ENCODE measurements at places on chromosomes 6 and 20.
A peak's percentile ranks its signal among the peaks of the same experiment; 100 is the strongest.

GRCh38 chr6:111710439-111710838 is 104.8 kb upstream of the TRAF3IP2 start:
- no peak for DNase-seq

DNA sequence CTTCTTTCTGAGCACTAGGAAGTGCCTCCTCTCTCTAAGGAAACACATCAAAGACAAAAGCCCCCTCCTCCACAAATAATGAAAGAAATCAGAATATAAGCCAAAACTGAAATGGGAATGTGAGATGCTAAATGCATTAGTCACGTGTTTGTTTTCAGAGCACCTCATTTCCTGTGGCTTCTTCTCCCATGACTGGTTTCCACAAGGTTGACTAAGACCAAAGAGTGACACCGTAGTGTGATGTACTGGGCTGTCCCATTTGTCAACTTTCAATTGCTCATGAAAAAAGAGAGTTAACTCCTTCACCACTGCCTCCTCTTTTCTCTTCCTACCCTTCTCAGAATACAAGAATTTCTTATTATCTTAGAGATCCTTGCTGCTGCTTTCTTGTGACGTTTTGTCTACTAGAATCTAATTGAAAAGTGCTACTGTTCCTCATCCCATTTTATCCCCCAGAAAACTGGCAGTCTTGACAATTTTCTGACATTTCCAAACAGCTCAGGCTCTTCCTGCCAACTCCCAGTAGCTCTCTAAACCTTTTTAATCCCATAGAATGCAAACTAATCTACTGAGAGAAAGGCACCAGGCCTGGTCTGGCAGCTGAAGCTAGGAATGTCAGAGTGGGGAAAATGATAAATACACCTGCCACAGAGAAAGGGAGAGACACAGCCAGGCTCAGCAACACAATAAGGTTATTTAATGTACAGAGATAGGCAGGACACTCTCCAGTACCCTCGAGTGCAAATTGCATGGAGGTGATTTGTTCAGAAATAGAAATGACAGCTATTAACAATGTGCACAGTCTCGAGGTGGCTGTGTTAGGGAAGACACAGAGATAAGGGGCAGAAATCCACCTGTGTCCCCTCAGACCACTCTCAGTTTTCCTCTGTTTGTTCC is 671.7 kb upstream of the NRSN1 start:
- no peak for DNase-seq

DNA sequence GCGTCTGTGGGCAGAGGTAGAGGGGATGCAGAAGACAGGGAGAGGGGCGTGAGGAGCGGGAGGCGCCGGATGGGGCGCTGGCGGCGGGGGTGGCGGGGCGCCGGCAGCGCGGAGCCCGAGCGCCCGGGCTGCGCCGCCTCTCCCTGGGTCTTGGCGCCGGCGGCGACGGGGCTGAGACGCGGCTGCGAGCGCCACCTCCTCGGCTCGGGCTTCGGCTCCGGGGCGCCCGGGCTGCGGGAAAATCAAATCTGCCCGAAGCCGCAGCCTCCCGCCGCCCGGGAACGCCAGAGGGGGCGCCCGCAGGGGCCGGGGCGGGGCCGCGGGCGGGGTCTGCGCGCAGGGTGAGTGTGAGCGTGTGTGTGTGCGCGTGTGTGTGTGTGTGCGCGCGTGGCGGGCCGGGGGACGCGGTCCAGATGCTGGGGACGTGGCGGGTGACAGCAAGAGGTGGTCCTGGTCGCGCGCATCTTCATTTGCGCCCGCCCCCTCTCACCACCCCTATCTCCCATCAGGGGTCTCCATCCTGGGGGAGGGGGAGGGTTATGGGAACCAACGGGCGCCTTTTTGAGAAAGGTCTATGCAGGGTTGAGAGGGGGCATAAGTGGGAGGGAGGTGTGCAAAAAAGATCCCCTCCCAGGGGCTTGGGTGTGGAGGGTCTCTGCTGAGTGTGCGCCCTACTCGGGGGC is 646 bp upstream of the CPNE5 start:
- peak; percentile 61 for DNase-seq

DNA sequence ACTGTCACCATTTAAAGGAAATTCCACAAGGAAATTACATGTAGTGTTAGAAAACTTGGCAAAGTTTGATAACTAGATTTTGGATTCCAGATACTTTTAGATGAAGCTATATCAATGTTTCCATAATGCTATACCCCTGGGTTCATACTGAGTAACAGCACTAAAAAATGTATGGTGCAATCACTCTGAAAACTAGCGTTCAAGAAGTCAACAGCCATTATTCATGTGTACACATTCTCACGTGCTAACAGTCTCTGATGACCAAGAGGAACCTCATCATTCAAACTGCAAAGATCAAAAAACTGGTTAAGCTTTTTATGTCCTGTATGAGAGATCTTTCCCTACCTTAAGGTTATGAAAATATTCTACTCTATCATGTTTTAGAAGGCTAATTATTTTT is 197.6 kb downstream of the GMDS start:
- no peak for DNase-seq

- DNase-seq: no peak
Measured at GRCh38 chr6:140437619-140438345, 1063.3 kb upstream of the CITED2 start.

- DNase-seq: no peak
Measured at GRCh38 chr20:47009784-47010183, 115.1 kb downstream of the EYA2 start.

- no peak for DNase-seq
Measured at GRCh38 chr6:109424946-109425345, 15.5 kb downstream of the PPIL6 start.

GRCh38 chr20:32544893-32545840 is 40.0 kb downstream of the NOL4L start:
- DNase-seq: no peak

DNA sequence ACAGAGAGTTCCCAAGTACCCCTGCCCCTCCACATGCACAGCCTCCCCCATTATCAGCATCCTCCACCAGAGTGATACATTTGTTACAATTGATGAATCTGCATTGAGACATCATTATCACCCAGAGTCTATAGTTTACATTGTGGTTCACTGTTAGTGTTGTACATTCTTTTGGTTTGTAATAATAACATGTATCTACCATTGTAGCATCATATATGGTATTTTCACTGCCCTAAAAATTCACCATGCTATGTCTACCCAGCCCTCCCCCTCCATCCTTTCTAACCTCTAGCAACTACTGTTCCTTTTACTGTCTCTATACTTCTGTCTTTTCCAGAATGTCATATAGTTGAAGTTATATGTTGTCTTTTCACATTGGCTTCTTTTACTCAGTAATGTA is 273.9 kb upstream of the RNF217 start:
- no peak for DNase-seq

- no peak for DNase-seq
Measured at GRCh38 chr6:116238083-116238482, 15.8 kb downstream of the TSPYL4 start.

DNA sequence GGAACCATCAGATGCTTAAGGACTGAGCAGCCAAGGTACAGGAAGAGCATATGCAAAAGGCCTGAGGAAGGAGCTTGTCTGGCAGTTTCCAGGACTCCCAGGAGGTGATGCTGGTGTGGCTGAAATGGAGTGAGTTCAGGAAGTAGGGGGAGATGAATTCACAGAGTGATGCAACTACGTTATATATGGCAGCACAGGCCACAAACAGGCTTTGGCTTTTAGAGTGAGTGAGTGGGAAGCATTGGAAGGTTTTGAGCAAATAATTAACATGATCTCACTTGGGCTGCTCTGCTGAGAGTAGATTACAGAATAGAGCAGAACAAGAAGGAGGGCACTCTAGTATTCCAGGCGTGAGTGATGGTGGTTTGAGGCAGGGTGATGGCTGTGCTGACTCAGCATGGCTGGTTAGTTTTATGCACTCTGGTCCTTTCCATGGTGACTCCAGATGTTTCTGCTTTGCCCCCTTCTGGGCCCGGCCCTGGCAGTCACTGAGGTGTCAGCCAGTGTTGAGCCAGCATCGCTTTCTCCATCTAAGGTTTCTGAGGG is 6.5 kb downstream of the BTN2A2 start:
- DNase-seq: no peak

DNA sequence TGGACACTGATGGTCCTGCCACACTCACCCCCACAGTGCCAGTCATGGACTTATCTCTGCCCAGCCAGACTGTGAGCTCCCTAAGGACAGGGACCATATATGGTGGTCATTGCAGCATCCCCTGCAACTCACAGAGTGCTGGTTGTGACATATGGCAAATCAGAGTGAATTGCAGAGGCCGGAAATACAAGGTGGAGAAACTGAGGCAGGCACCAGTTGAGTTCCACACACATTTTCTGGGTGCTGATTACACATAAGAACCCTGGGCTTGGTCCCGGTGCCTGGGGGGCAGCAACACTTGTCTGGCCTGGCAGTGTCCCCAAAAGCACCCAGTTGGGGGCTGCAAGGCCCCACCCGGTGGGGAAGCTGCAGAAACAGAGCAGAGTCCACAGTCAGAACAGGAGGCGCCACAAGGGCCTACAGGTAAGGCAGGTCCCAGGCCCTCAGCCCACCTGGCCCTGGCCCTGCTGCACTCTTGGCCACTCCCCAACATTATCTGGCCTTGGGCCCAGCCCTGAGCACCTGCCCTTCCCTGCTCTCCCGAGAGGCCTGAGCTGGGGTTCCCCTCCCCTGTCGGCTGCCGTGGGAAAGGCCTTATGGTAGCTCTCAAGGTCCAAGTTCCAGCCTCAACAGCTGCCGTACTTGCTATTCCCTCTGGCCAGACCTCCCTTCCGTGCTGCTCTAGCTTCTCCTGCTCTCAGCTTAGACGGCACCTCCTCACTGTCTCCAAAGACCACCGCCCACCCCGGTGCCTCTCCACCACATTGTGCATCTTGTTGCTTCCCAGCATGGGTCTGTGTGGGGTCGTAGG is 140.8 kb upstream of the PTPN1 start:
- peak; percentile 95 for DNase-seq

DNA sequence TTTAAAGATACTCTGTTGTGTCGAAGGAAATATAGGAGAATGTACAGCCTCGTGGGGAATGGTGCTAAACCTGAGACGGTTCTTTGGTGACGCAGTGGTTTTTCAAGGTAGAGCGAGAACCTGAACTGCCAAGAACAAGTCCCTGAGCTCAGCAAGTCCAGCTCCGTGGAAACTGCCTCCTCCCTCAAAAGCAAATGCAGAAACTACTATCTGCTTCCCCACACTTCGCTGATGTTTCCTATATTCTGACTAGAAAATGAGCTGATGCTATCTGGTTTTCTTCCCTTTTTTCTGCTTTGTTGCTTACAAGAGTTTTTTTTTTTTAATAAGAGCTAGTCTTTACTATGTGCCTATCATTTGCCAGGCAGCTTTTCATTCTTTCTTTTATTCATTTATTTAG is 85.3 kb upstream of the LY86 start:
- DNase-seq: no peak

DNA sequence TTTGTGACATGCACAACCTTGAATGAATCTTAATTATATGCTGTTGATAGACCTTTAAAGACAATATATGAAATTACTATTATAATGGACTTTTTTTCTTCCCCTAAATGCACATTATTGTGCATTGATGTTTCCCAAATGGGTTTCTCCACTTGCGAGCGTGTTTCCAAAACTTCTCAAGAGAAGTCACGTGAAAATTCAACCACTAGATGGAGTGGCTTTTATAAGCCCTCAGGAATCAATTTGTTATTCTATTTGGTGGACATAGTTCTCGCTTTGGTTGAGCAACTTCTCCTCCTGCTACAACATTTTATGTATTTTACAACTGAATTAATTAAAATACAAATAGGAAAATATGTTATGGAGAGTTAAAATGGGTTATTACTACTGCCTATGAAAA is 9.0 kb downstream of the CNR1 start:
- DNase-seq: no peak

- DNase-seq: no peak
Measured at GRCh38 chr6:110690106-110690654, 125.1 kb downstream of the CDK19 start.

- DNase-seq: no peak
Measured at GRCh38 chr6:10441004-10441654, 26.3 kb upstream of the TFAP2A start.

DNA sequence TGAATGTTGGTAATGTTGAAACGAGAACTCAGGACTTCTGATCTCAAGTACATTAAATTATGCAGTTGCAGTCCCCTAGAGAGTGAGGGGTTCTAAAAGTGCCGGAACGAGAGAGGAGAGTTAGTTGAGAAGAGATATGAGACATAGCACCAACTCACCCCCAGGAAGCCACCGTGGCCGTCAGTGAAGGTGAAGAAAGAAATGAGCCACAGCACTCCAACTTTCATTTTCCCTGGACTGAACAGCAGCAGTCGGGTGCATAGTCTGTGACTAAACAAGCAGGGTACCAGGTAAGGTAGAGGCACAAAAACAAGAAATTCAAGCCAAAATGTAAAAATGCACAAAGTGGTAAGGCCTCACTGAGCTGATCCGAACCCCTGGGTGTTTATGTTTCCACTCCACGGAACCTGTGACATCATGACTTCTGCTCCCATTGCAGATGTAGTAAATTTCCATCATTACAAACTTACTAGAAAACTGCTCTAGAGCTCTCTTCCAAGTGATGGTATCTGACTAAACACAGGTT is 13.2 kb downstream of the ADGRF1 start:
- no peak for DNase-seq

DNA sequence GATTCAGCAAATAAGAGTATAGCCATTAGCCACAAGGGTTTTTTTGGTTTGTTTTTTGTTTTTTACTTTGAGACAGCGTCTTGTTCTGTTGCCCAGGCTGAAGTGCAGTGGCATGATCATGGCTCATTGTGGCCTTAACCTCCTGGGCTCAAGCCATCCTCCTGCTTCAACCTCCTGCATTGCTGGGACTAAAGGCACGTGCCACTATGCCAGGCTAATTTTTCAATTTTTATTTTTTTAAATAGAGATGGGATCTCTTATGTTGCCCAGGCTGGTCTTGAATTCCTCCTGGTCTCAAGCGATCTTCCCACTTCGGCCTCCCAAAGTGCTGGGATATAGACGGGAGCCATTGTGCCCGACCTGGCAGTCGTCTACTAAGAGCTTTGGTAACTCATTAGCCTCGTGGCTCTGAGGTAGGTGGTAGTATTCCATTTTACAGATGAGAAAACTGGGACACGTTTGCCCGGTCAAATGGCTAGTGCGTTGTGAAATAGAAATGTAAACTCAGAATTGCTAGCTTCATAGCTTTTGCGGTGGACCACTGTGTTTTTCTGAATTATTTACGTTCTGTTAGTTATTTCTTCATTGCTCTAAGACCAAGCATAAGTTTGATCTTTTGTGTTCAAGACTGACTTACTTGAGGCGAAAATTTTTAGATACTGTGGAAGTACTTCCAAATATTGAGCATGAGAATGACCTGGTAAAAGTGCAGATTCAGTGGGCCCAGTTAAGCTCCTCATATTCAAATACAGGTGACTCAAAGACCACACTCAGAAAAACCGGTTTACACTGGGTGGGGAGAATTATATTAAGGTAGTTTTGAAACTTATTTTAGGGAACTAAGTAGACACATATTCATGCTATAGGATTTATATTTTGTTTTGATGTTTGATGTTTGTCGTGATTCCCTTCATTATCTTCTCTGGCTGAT is 2.1 kb downstream of the PANK2 start:
- DNase-seq: no peak

DNA sequence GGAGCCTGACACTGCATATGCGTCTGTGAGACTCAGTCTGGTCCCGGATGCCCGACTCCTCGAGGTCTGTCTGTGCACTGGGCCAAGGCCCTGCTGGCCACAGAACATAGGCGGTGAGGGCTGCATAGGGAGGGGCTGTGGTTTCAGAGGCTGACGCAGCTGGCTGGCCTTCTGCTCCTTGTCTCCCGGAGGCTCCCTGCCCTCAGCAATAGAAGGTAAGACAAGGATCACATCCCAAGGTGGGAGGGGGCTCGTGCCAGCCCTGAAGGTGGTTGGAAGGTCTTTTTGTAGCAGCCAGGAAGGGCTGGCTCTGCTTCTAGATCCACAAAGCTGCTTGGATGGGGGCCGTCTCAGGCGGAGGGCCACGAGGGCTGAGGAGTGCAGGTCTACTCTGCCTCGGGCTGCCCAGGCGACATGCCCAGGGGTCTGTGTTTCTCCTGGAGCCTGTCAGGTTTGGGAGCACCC is 239.8 kb upstream of the SULF2 start:
- peak; percentile 71 for DNase-seq

Measured in RPMI8226 (cell line).